ENCODE measurements at places on chromosomes 11 and 22. TPM values are rescaled to one million over a fixed set of nuclear protein-coding genes. Genes with fewer than 3 reads are reported as not detected.

DNA sequence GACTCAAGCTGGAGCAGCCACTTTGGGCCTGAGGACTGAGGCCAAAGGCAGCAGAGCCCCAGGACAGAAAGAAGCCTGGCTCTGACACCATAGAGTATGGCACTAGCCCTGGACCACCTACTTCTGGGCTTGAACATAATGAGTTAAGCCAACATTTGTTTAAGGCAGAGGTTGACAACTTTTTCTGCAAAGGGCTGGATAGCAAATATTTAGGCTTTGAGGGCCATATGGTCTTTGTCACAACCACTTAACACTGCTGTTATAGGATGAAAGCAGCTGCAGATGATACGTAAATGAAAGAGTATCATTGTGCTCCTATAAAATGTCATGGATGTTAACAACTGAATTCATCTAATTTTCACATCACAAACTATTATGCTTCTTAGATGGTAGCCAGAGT is 16.6 kb downstream of the OSBP start:
- peaks cover 60% of the 10 kb centered on the region for H3K36me3 ChIP-seq
- H3K27ac ChIP-seq = no peak overlapping the region
- no peak overlapping the region for H3K4me3 ChIP-seq
- H3K4me1 ChIP-seq = no peaks in the 10 kb centered on the region
- H3K27me3 ChIP-seq = no peaks in the 10 kb centered on the region
- no peak for DNase-seq

DNA sequence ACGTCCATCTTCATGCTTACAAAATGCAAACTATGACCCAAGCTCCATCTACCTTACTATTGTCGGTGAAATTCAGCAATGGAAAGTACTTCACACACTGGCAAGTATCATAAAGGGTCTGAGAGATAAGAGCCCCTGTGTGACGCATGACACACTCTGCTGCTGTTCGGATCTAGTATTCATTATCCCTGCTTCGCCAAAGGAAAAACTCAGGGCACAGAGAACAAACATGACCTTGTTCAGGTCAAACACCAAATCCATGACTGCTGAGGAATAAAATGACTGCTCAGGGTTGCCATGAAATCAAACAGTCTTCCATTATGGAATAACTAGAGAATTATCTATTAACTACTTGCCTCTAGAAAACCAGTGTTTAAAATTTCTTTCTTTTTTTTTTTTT is 73.0 kb downstream of the MICAL3 start:
- H3K36me3 ChIP-seq = no peaks in the 10 kb centered on the region
- H3K27me3 ChIP-seq = no peaks in the 10 kb centered on the region
- H3K4me3 ChIP-seq = no peak overlapping the region
- peaks cover 10% of the 10 kb centered on the region for H3K4me1 ChIP-seq

DNA sequence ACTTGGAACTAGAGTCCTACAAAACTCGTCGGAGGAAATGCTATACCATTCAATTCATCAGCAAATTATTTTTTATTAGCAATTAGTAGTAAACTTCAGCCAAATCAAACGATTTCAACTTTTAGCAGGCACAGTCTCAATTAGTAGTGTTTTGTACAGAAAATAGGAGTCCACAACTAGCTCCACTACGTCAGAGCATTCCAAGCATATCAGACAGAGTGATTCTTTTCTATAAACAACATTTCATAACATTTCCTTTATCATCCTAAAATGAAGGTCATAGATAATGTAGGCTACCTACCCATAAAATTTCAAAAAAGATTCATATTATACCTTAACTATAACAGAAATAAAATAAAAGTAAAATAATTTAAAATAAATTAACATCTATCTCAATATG is 169.9 kb downstream of the KIF18A start:
- no peak overlapping the region for H3K27ac ChIP-seq
- no peak overlapping the region for H3K4me3 ChIP-seq
- peak; percentile 68 for DNase-seq
- H3K36me3 ChIP-seq = no peaks in the 10 kb centered on the region
- H3K4me1 ChIP-seq = peaks cover 6% of the 10 kb centered on the region

GRCh38 chr11:121692236-121692635 is 239.5 kb upstream of the SORL1-AS1 start:
- no peaks in the 10 kb centered on the region for H3K27me3 ChIP-seq
- no peaks in the 10 kb centered on the region for H3K36me3 ChIP-seq
- peaks cover 6% of the 10 kb centered on the region for H3K4me1 ChIP-seq
- no peak overlapping the region for H3K4me3 ChIP-seq
- DNase-seq = peak; percentile 20

GRCh38 chr11:70085815-70086769 is 8.0 kb downstream of the ANO1 start:
- DNase-seq = peak; percentile 8
- H3K4me1 ChIP-seq = peaks cover 7% of the 10 kb centered on the region
- H3K4me3 ChIP-seq = no peak overlapping the region

DNA sequence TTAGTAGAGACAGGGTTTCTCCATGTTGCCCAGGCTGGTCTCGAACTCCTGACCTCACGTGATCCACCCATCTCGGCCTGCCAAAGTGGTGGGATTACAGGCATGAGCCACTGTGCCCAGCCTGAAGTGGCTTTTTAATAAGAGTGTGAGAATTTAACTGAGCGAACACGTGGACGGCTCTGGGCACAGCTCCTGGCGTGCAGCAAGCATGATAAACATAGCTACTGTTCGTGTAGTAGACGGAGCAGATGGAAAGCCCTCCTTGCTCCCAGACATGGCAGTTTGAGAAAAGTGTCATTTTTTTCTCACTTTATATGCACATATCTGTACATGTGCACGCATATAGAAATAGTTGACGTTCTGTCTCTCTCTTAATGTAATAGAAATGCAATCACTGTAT is 7.0 kb downstream of the EMID1 start:
- no peak overlapping the region for H3K4me3 ChIP-seq
- peaks cover 4% of the 10 kb centered on the region for H3K4me1 ChIP-seq
- DNase-seq = no peak
- H3K27me3 ChIP-seq = peaks cover 11% of the 10 kb centered on the region
- no peak overlapping the region for H3K27ac ChIP-seq

DNA sequence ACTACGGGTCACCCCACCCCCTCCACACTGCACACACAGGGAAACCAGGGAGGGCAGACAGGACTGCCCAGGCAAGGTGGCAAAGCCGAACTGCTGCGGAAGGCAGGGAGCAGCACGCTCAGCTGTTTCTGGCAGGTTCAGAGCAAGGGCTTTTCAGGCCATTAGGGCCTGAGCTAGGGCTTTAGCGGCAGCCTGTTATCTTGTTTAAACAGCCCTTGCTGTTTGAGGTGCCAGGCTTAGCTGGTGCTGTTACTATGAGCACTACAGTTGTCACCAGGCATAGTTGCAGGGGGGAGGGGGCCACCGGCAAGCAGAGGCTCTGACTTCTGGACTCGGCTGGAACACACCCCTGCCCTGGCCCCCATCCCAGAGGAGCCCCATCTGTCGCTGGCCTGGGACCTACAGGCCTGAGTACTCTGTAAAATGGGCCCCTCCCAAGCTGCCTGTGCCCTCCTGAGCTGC is 34.9 kb downstream of the RSPH14 start:
- no peak overlapping the region for H3K27ac ChIP-seq
- H3K36me3 ChIP-seq = no peaks in the 10 kb centered on the region
- H3K4me3 ChIP-seq = no peak overlapping the region
- peaks cover 2% of the 10 kb centered on the region for H3K27me3 ChIP-seq

- no peaks in the 10 kb centered on the region for H3K36me3 ChIP-seq
- no peak for DNase-seq
- H3K27me3 ChIP-seq = peaks cover 32% of the 10 kb centered on the region
- no peak overlapping the region for H3K4me3 ChIP-seq
- no peaks in the 10 kb centered on the region for H3K4me1 ChIP-seq
- H3K27ac ChIP-seq = no peak overlapping the region
Measured at GRCh38 chr11:119892311-119892808, 163.4 kb upstream of the NECTIN1 start.

Gene GGT5
- 5.8 TPM for polyA plus RNA-seq

Gene IRF7
- polyA plus RNA-seq = 4.5 TPM

Gene PKDREJ
- polyA plus RNA-seq = not detected

Gene TNNI2
- polyA plus RNA-seq = not detected

Gene C11orf87
- 0.26 TPM for polyA plus RNA-seq
